ENCODE measurements at places on chromosomes 1 and 21. TPM values are rescaled to one million over a fixed set of nuclear protein-coding genes. Genes with fewer than 3 reads are reported as not detected.

SPRR1A gene
- not detected for total RNA-seq

TNNT2 gene
- 6.8 TPM for total RNA-seq

FCGR1A gene
- total RNA-seq, result 25.8 TPM

CEP170 gene
- total RNA-seq, result 87.1 TPM

RPE65 gene
- not detected for total RNA-seq

CLCA4 gene
- total RNA-seq, result 0.09 TPM

SDCCAG8 gene
- 96.7 TPM for total RNA-seq

DNA sequence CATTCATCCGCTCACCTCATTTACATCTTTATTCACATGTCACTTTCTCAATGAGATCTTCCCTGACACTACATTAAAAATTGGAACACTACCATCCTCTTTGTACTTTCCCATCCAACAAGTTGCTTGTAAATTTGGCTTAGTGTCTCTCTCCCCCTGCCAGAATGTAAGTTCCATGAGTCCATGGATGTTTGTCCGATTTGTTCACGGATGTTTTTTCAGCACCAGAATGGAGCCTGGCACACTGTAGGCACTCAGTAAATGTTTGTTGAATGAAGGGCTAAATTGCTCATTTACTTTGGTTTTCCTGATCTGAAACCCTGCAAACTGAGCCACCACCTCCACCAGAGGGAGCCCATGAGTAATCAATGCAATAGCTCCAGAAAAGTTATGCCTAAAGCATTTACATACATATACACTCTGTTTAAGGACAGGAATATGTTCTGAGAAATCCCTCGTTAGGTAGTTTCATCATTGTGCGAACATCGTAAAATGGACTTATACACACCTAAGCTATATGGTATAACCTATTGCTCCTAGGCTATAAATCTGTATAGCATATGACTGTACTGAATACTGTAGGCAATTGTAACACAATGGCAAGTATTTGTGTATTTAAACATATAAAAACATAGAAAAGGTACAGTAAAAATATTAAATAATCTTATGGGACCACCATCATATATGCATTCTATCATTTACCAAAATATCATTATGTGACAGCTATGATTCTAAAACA, 2.8 kb upstream of the EYA3 start:
- H3K27ac ChIP-seq, result no peak overlapping the region
- H3K4me3 ChIP-seq, result no peak overlapping the region
- H3K4me1 ChIP-seq, result peaks cover 6% of the 10 kb centered on the region
- peak; percentile 62 for DNase-seq
- H3K27me3 ChIP-seq, result no peaks in the 10 kb centered on the region

DNA sequence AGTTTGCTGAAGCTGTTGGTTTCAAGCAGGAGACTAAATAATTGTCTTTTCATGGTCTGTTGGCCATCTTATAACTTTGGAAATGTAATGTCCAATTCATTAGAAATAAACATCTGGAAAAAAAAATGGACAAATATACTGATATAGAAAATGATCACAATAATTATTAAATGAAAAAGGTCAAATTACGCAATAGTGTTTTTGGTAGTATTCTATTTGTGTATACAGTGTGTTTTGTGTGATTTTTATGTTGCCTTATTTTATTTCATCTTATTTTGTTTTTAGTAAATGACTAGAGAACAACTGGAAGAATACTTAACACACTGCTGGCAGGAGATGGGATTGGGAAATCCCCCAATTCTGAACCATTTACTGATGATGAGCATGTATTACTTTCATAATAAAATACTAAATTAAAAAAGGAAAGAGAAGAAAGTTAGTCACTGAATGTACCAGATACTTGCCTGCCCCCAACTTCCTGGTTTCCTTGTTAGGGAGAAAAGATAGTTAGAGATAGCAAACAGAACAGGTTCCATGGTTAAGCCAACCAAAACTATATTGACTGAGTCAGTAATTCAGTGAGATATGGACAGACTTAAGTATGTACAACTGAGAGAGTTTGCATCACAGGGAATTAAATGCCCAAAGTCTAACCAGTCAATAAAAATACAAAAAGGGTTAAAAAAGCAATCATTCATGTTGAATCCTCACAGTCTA, 24.0 kb upstream of the SAMD13 start:
- DNase-seq, result no peak
- H3K4me1 ChIP-seq, result no peaks in the 10 kb centered on the region
- H3K27ac ChIP-seq, result no peak overlapping the region
- H3K36me3 ChIP-seq, result no peaks in the 10 kb centered on the region
- H3K27me3 ChIP-seq, result no peaks in the 10 kb centered on the region

- DNase-seq, result no peak
- H3K4me1 ChIP-seq, result peaks cover 6% of the 10 kb centered on the region
- no peaks in the 10 kb centered on the region for H3K36me3 ChIP-seq
- no peak overlapping the region for H3K4me3 ChIP-seq
- H3K27me3 ChIP-seq, result no peaks in the 10 kb centered on the region
- H3K27ac ChIP-seq, result no peak overlapping the region
Observed at GRCh38 chr1:149995927-149996326, 14.6 kb downstream of the OTUD7B start.

- H3K36me3 ChIP-seq, result no peaks in the 10 kb centered on the region
- H3K27me3 ChIP-seq, result no peaks in the 10 kb centered on the region
- H3K27ac ChIP-seq, result peak overlapping the region; percentile 97
- DNase-seq, result peak; percentile 65
Observed at GRCh38 chr21:15063814-15064575, 805 bp downstream of the NRIP1 start.

DNA sequence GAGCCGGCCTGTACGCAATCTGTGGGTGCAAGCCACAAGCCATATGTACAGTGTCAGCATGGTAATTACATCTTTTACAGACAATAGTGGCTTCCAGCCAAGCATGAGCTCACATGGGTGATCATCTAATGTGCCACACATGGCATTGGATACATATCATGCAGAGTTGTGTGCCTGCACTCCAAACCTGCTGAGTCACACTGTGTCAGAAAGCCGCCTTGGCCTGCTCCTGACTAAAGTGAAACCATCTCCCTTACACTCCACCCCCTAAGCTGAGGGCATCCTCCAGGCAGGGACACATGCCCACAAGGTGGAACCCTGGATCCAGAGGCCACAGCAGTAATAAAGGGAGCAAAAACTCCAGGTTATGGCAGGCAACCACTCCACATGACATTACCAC, 72.5 kb downstream of the KCNT2 start:
- no peaks in the 10 kb centered on the region for H3K27me3 ChIP-seq
- H3K4me3 ChIP-seq, result no peak overlapping the region
- H3K36me3 ChIP-seq, result no peaks in the 10 kb centered on the region
- no peaks in the 10 kb centered on the region for H3K4me1 ChIP-seq

- no peaks in the 10 kb centered on the region for H3K4me1 ChIP-seq
- no peak for DNase-seq
- H3K4me3 ChIP-seq, result no peak overlapping the region
- no peaks in the 10 kb centered on the region for H3K27me3 ChIP-seq
Observed at GRCh38 chr1:48923116-48923515, 146.4 kb upstream of the BEND5 start.

DNA sequence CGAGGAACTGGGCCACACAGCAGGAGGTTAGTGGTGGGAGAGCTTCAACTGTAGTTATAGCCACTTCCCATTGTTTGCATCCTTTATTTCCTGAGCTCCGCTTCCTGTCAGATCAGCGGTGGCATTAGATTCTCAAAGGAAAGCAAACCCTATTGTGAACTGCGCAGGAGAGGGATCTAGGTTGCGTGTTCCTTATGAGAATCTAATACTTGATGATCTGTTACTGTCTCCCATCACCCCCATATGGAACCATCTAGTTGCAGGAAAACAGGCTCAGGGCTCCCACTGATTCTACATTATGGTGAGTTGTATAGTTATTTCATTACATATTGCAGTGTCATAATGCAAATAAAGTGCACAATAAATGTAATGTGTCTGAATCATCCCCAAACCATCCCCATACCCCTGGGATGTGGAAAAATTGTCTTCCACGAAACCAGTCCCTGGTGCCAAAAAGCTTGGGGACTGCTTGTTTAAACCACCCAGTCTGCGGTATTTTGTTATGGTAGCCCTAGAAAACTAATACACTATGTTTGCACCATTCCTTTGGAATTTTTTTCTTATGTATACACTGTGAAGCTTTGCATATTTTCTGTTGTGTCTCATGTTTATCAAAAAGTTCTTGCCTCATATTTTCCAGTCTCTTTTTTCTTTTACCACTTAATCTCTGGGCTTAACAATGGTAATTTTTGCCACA, 136.6 kb upstream of the IVNS1ABP start:
- H3K4me3 ChIP-seq, result no peak overlapping the region
- H3K36me3 ChIP-seq, result no peaks in the 10 kb centered on the region
- no peaks in the 10 kb centered on the region for H3K4me1 ChIP-seq
- no peaks in the 10 kb centered on the region for H3K27me3 ChIP-seq

DNA sequence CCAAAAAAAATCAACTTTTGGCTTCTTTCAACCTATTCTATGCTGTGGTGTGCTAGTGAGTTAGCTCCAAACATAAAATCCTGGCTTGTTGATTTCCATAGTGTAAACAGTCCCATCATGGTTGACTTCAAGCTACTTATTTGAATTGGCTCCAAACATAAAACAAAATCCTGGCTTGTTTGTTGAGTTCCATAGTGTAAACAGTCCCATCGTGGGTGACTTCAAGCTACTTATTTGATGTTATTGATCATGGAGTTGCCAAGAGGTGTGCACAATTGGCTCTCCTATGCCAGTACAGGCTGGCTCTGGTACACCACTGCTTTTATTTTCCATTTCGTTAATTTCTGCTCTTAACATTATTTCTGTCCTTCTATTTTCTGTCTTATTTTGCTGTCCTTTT, 1.8 kb upstream of the COA6 start:
- no peak overlapping the region for H3K4me3 ChIP-seq
- H3K4me1 ChIP-seq, result peaks cover 2% of the 10 kb centered on the region
- no peak overlapping the region for H3K27ac ChIP-seq
- H3K27me3 ChIP-seq, result peaks cover 2% of the 10 kb centered on the region
- H3K36me3 ChIP-seq, result peaks cover 7% of the 10 kb centered on the region

GRCh38 chr1:95407886-95408291, 173.9 kb downstream of the RWDD3 start:
- H3K4me1 ChIP-seq, result no peaks in the 10 kb centered on the region
- no peaks in the 10 kb centered on the region for H3K27me3 ChIP-seq
- H3K36me3 ChIP-seq, result no peaks in the 10 kb centered on the region
- no peak overlapping the region for H3K27ac ChIP-seq
- peak; percentile 24 for DNase-seq

DNA sequence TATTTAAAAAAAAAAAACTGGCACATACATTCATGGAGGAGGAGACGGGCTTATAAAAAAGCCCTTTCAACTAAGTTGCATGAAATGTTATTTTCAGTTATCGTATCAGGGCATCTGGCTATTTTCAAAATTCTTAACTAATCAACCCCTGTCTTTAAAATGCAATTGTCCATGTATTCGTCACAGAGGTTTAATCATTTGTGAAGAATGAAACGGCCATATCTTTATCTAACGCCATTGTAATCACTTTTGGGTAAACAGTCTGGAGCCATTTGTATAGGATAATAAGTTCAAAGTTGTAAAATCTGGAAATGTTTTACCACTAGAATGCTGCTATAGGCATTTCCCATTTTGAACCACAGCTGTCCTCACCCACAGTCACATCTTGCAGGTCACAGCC, 30.4 kb downstream of the SLC30A10 start:
- H3K27me3 ChIP-seq, result no peaks in the 10 kb centered on the region
- H3K27ac ChIP-seq, result no peak overlapping the region
- no peak overlapping the region for H3K4me3 ChIP-seq
- no peaks in the 10 kb centered on the region for H3K36me3 ChIP-seq
- H3K4me1 ChIP-seq, result no peaks in the 10 kb centered on the region
- no peak for DNase-seq

DNA sequence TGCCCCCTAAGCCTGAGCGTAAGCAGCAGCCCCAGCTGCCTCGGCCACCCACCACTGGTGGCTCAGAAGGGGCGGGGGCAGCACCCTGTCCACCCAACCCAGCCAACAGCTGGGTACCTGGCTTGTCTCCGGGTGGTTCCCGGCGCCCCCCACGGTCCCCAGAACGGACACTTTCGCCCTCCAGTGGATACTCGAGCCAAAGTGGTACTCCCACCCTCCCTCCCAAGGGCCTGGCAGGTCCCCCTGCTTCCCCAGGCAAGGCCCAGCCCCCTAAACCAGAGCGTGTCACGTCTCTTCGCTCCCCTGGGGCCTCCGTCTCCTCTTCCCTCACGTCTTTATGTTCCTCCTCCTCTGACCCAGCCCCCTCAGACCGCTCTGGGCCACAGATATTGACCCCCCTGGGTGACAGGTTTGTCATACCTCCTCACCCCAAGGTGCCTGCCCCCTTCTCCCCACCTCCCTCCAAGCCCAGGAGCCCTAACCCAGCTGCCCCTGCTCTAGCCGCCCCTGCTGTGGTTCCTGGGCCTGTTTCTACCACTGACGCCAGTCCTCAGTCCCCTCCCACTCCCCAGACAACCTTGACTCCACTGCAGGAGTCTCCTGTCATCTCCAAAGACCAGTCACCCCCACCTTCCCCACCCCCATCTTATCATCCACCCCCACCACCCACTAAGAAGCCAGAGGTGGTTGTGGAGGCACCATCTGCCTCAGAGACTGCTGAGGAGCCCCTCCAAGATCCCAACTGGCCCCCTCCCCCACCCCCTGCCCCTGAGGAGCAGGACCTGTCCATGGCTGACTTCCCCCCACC, 46.2 kb downstream of the YARS1 start:
- H3K4me1 ChIP-seq, result peaks cover 16% of the 10 kb centered on the region
- H3K27ac ChIP-seq, result no peak overlapping the region
- H3K27me3 ChIP-seq, result no peaks in the 10 kb centered on the region
- DNase-seq, result no peak

GRCh38 chr1:42940851-42941639, 17.6 kb downstream of the SLC2A1 start:
- no peak overlapping the region for H3K4me3 ChIP-seq
- no peaks in the 10 kb centered on the region for H3K27me3 ChIP-seq
- H3K27ac ChIP-seq, result peak overlapping the region; percentile 82

- H3K36me3 ChIP-seq, result no peaks in the 10 kb centered on the region
- no peak overlapping the region for H3K4me3 ChIP-seq
- H3K4me1 ChIP-seq, result peaks cover 13% of the 10 kb centered on the region
Observed at GRCh38 chr1:201693890-201694607, 134.9 kb upstream of the IPO9 start.

DNA sequence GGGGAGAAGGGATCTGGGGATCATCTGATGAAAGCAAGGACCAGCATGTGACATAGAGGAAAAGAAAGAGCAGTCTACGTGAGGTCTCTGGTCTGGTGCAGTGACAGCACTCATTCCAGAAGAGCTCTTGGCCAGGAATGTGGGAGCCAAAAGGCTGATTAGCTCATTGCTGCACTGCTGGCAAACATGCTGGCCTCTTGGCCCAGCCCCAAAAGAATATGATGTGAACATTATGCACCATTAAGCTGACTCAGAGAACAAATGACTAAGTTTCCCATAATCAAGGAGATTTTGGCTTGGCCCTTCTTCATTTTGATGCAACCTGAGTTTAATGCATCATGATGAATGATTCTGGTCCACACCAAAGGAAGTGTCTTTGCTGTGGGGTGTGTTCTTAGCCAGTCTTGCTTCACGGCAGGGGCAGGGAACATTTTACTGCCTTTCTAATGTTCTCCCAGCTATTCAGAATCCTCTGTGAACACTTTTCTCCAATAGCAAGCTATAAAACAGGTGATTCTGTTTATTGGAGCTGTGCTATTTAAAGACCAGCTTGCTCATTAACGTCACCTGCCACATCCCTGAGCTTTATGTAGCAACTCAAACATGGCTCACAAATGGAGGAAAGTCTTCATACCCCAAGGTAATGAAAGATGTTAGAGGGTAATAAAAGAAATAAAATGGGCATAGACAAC, 55.1 kb downstream of the PCBP3 start:
- peak; percentile 70 for DNase-seq
- no peaks in the 10 kb centered on the region for H3K4me1 ChIP-seq
- H3K27ac ChIP-seq, result no peak overlapping the region
- no peaks in the 10 kb centered on the region for H3K27me3 ChIP-seq

GRCh38 chr1:225642177-225642576, 10.7 kb downstream of the ENAH start:
- no peak for DNase-seq
- no peak overlapping the region for H3K4me3 ChIP-seq
- H3K27ac ChIP-seq, result no peak overlapping the region
- peaks cover 6% of the 10 kb centered on the region for H3K4me1 ChIP-seq
- H3K27me3 ChIP-seq, result no peaks in the 10 kb centered on the region

Measured in lung (tissue), 17 donors.